ENCODE measurements at places on chromosomes 6 and 20.

- no peaks in the 10 kb centered on the region for H3K36me3 ChIP-seq
- DNase-seq: no peak
Measured at GRCh38 chr6:3512832-3513231, 56.0 kb upstream of the SLC22A23 start.

GRCh38 chr20:50528129-50528528 lies 17.9 kb downstream of the PTPN1 start:
- DNase-seq: no peak
- no peak overlapping the region for H3K4me3 ChIP-seq
- H3K36me3 ChIP-seq: peaks cover 27% of the 10 kb centered on the region
- no peaks in the 10 kb centered on the region for H3K27me3 ChIP-seq
- H3K4me1 ChIP-seq: peaks cover 35% of the 10 kb centered on the region

GRCh38 chr6:168691774-168692173 lies 250.8 kb downstream of the SMOC2 start:
- H3K4me1 ChIP-seq: no peaks in the 10 kb centered on the region
- H3K4me3 ChIP-seq: no peak overlapping the region
- DNase-seq: no peak
- no peaks in the 10 kb centered on the region for H3K27me3 ChIP-seq
- no peak overlapping the region for H3K27ac ChIP-seq

DNA sequence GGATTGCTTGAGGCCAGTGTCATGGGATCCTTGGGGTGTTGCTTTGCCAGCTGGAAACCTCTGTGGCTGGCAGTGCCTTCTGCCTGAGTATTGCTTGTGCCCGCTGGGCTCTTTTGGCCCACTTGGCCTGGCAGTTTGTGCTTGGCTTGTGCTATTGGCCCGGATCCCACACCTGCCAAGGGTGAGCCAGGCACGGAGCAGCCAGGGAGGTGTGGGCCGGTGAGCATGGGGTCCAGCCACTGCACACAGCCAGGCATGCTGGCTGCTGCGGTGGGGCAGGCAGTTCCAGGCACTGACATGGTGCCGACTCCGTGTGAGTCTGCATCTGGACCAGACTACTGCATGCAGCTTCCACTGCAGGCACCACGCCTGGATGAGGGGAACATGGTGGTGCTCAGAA lies 62.5 kb upstream of the SYNCRIP start:
- no peak for DNase-seq
- no peaks in the 10 kb centered on the region for H3K4me1 ChIP-seq
- no peaks in the 10 kb centered on the region for H3K27me3 ChIP-seq
- no peak overlapping the region for H3K27ac ChIP-seq
- no peak overlapping the region for H3K4me3 ChIP-seq
